Activated CD4-positive, alpha-beta T cell treated with anti-CD3 and anti-CD28 coated beads, Interleukin-2, amount 10 ng/mL, durations not matched to agents 7 days and 5 days (primary cell): ENCODE measurements at places on chromosomes 7 and 10.

GRCh38 chr10:34996843-34997242 is 93.3 kb downstream of the CUL2 start:
- no peak for DNase-seq

- no peak for DNase-seq
These were observed 120.0 kb downstream of the CRPPA start for GRCh38 chr7:16301291-16301690.

GRCh38 chr7:103683348-103683747 is 237.3 kb upstream of the SLC26A5 start:
- no peak for DNase-seq

DNA sequence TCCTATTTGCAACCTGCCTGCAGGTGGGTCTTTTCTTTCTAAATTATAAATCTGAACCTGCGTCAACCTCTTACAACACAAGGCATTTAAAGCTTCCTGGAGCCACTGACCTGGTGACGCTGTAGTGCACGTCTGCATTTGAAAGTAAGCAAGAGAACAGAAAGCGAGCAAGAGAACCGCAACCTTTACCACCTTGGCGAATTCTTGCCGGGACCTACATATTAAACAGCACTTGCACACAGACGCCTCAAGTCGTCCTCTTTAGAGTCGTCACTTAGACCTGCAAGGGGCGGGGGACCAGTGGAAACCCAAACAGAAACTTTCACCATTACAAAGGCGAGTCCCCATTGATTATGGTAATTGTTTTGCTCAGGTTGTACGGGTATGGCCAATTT is 9.5 kb downstream of the GLI3 start:
- peak; percentile 32 for DNase-seq

- DNase-seq, result no peak
These were observed 46.9 kb downstream of the MINDY3 start for GRCh38 chr10:15813415-15813814.
